Stomach (tissue), 19 donors: ENCODE measurements at places on chromosomes 12 and 14. TPM values are rescaled to one million over a fixed set of nuclear protein-coding genes. Genes with fewer than 3 reads are reported as not detected.
A peak's percentile ranks its signal among the peaks of the same experiment; 100 is the strongest.

The CAPZA3 gene
- polyA plus RNA-seq: 7.3 TPM

The KRT6C gene
- not detected for polyA plus RNA-seq

The RNASE3 gene
- not detected for polyA plus RNA-seq

- DNase-seq: no peak
Measured at GRCh38 chr12:46354111-46354801, 18.3 kb downstream of the SLC38A2 start.

GRCh38 chr14:80465546-80466220 lies 254.4 kb upstream of the DIO2 start:
- peak; percentile 7 for DNase-seq
